ENCODE measurements at places on chromosomes 3 and 15. TPM values are rescaled to one million over a fixed set of nuclear protein-coding genes. Genes with fewer than 3 reads are reported as not detected.

DNA sequence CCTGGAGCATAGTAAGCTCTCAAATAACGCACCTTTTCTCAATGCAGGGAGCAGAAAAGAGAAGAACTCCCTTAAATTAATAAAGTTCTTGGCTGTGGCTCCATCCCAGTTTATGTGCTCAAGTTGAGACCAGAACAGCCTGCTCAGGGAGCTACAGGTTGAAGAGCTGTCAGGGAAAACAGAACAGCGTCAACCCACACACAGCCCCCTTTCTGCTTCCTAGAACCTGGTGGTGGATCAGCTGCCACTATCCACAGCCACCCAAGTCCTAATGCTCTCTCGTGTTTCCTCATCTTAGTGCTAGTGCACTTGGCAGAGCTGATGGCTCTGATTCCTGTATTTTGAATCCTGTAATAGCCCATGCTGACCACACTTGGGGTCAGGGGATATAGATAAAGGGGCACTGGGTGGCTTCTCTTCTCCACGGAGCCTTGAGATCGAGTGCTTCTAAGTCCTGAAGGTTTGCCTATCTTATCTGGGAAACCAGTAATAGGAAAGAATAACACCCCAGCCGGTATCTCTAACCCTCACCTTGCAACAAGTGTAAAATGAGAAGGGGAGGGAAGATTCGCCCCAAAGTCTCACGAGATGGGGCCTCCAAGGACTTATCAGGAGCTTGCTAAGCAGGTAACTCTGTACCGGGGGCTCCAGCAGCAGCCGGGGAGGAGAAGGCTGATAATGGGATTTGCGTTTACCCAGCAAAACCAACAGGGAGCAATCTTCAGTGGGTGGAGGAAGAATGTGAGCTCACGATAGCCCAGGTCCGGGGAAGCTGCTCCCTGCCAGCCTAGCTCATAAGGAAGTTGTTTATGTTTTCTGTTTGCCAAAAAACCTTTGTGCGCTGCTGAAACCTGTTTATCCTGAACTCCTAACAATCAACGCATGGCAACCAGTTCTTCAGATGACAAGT is 136.2 kb upstream of the ICE2 start:
- no peak for DNase-seq

DNA sequence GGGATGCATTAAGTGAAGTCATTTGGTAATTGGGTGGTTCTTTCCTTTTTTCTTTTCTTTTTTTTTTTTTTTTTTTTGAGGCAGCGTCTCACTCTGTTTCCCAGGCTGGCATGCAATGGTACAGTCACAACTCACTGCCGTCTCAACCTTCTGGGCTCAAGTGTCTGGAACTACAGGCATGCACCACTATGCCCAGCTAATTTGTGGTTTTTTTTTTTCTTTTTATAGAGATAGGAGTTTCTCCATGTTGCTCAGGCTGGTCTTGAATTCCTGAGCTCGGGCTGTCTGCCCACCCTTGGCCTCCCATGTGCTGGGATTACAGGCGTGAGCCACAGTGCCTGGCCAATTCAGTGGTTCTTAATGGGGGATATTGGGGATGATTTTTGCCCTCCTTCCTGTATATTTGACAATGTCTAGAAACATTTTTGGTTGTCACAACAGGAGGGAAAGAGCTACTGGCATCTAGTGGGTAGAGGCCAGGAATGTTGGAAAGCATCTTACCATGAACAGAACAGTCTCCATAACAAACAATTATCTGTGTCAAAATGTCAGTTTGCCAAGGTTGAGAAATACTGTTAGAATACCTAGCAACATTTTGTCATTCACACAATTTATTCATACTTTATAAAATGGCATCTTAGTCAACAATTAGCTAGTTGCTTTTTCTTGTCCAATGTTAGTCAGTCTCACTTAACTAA is 79.4 kb upstream of the CNTN3 start:
- DNase-seq = no peak

GRCh38 chr15:60889006-60889405 is 340.1 kb downstream of the RORA start:
- DNase-seq = no peak

DNA sequence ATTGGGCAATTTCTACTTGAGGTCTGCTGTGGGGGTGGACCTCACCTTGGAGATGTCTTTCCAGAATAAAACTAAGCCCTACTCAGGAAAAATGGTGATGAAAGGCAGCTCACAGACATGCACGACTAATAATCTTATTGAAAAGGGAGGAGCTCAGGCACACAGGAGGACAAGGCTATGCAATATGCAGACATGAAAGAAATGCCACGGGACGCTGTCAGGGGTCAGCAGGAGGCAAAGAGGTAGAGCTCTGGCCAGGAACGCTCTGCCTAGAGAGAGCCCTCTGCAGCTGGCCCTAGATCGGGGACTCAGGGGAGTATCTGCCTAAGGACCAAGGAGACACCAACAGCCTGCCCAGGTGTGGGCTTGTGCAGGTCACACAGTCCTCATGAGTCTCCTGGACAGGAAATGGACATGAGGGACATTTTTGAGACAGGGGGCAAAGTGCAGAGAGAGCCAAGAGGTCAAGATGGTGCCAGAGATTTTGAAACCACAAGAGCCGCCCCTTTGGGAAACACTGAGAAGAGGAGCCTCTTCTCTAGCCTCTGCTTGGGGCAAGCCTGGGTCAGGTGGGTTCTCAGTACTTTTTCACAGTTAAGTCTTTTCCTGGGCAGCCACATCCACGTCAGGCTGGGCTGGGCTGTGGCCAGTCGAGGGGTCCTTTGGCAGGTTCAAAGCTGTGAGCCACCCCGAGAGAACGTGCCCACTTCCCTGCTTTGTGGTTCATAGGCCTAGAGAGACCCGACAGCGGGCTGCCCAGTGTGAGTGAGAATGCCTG is 23.2 kb downstream of the EAF1 start:
- no peak for DNase-seq

GRCh38 chr3:14123308-14124222 is 1.1 kb downstream of the CHCHD4 start:
- DNase-seq = no peak

DNA sequence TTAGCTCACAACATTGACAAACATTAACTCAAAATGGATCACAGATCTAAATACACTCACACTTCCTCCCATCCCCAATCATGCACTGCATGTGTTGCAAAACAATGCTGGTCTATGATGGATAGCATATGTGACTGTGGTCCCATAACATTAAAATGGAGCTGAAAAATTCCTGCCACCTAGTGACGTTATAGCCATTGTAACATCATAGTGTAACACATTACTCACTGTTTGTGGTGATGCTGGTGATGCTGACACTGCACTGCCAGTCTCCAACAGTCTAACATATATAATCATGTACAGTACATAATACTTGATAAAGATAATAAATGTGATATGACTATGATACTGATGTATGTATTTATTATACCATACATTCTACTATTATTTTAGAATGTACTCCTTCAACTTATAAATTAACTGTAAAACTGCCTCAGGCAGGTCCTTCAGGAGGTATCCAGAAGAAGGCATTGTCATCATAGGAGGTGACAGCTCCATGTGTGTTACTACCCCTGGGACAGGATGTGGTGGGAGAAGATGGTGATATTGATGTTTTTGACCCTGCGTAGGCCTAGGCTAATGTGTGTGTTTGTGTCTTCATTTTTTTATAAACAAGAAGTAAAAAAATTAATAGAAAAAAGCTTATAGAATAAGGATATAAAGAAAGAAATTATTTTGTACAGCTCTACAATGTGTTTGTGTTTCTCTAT is 41.3 kb downstream of the TXNRD3 start:
- DNase-seq = no peak

- no peak for DNase-seq
These were observed 162.2 kb downstream of the LPP start for GRCh38 chr3:188316021-188316722.

- DNase-seq = no peak
These were observed 141.9 kb upstream of the SMAD3 start for GRCh38 chr15:66923438-66923881.

TGM5 gene
- not detected for polyA plus RNA-seq

COPG1 gene
- 140 TPM for polyA plus RNA-seq

HIGD1A gene
- polyA plus RNA-seq = 93.1 TPM
